Stimulated activated CD4-positive, alpha-beta T cell treated with anti-CD3 and anti-CD28 coated beads, Interleukin-12 subunit alpha, Interleukin-12 subunit beta, amount 100 ng/mL, for 24 hours (primary cell): ENCODE measurements at places on chromosomes 2 and 18.

GRCh38 chr18:48085781-48086487 lies 155.5 kb upstream of the SMAD2 start:
- DNase-seq: no peak

DNA sequence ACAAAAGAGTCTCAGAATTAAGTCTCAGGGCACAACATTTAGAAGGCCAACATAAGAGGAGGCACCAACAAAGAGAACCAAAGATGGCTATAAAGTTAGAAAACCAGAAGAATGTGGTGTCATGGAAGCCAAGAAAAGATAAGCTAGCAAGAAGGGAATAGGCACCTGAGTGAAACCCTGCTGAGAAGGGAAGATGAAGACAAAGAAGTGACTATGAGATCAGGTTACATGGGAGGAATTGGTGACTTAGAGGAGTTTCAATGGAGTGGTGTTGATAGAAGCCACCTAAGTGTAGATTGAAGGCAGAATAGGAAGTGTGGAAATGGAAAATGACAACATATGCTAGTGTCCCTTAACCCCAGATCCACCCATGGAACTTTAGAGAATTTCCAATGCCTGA lies 327.6 kb upstream of the KCNJ3 start:
- DNase-seq: no peak

GRCh38 chr2:223488814-223489213 lies 113.3 kb downstream of the SCG2 start:
- no peak for DNase-seq

DNA sequence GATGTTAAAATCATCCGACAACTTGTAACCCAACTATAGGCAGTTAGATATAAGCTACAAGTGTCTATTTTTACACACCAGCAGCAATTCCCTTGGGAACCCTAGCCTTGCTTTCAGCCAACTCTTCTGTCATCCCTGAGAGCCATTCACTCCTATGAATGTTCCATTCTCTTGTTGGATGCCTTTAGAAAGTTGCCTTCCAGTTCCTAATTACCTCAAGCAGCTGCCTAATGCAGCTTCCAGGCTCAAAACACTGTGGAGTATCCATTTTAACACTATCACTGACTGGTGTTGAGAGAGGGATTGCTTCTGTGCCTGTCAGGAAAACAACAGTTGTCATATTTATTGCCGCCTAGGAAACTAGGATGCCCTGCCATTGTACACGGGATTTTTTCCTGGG lies 402.0 kb upstream of the ACVR2A start:
- DNase-seq: no peak
